ENCODE measurements at places on chromosomes 6 and 20.

DNA sequence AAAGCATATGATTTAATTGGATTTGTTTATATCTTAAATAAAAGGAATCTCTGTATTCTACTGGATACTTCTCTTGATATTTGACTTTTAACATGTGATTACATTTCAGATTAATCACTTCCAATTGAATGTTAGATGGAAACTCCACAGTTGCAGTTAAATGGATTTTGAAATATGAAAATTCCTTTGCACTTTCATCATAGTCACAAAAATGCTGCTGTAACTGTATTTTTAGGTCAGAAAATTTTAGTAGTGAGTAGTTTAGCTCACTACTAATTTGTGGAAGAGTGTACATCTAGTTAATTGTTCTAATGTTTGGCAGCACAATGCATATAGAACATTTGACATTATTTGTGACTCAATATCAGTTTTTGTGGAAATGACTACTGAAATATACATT is 26.8 kb downstream of the PTCHD4 start:
- no peak for DNase-seq

DNA sequence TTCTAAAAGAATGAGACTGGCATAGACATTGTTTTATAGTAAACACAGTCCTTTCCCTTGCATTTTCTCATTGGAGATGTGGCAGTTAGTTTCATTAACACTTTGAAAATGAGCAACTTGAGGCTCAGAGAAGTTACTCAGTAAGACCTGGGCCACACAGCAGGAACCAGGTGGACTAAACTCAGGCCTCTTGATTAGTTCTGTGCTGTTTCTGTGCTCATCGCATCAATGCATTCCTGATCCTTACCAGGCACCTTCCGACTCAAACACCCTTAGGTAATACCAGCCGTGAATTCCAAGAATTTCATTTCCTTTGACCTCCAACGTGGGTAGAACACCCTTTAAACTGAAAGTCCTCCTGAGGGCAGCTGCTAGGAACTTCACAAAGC is 362.8 kb downstream of the ESR1 start:
- DNase-seq, result no peak

- no peak for DNase-seq
Observed at GRCh38 chr20:13089950-13090469, 81.2 kb downstream of the SPTLC3 start.

GRCh38 chr6:48611332-48611731 is 500.3 kb upstream of the PTCHD4 start:
- no peak for DNase-seq

GRCh38 chr20:17889226-17889625 is 79.4 kb downstream of the SNX5 start:
- no peak for DNase-seq

DNA sequence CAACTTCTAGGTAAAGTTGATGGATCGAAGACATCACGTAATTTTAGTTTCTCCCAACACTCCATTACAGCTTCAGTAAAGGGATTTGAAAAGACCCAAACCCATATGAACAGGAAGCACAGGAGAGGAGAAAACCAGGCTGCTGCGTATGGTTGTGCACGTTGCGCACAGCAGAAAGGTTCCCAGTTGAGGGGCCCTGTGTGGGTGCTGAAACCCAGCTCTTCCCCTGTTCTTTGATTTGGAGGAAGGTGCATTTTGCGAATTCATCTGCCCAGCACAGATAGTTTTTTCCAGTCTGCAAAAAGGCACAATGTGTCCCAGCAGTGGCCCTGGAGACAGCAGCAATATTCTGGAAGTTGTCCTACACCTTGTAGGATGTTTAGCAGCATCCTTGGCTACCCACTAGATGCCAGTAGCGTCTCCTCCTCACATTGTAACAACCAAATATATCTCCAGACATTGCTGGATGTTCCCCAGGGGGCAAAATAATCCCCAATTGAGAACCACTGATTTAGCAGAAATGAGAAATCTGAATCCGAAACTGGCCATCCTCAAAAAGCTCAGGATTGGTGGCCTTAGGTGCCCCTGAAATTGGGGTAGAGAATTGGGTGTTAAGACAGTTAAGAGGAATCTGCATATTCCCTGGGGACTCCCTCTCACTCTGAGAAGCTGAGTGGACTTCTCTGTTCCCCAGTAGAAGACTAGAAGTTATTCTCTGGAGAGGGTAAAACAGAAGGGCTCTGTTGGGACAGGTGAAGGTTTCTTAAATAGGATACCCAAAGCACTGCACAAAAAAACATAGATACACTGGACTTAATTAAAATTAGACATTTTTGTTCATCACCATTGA is 12.2 kb downstream of the SUN5 start:
- DNase-seq, result no peak

- no peak for DNase-seq
Observed at GRCh38 chr6:153852481-153852880, 186.6 kb upstream of the OPRM1 start.

DNA sequence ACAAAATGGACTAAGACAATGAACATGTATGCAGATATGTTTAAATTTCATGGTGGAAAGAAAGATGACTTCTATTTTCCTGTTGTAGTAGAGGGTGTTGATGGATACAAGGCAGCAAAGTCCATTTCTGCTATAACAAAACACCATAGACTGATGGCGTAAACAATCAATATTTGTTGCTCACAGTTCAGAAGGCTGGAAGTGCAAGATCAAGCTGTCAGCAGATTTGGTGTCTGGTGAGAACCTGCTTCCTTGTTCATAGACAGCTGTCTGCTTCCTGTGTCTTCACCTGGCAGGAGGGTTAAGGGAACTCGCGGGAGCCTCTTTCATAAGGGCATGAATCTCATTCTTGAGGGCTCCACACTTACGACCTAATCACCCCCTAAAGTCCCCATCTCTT is 83.0 kb upstream of the ELOVL5 start:
- no peak for DNase-seq

DNA sequence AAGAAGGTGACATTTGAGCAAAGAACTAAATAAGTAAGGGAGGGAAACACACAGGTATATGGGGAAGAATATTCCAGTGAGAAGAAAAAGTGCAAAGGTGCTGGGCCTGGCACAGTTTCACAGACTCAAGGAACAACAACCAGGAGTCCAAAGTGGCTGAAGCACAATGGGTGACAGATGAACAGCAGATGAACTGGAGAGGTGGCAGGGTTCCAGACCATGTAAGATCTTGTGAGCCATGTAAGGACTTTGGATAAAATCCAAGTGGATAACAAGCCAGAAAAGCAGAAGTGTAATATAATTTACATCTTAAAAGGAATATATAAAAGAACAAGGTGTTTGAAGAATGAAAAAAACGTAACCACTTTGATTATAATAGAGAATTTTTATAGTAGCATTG is 87.9 kb downstream of the MMS22L start:
- no peak for DNase-seq

- DNase-seq, result no peak
Observed at GRCh38 chr20:6644813-6645628, 122.5 kb upstream of the BMP2 start.

- no peak for DNase-seq
Observed at GRCh38 chr6:126307849-126308248, 32.1 kb upstream of the CENPW start.

DNA sequence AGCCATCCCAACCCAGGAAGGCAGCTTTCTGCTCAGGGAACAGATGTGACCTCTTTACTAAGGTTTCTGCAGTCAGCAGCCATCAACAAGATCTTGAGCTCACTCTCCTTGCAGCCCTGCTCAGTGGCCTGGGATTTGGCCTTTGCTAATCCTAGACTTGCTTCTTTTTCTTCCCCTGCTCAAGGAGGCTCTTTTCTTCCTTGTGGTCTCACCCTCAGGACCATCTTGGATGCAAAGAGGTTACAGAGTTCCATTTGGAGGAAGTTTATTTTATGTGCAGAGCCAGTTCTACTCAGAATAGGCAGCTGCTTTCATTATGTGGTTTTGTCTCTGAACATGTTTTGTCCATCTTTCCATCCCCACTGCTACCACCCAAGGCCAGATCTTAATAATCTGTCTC is 49.3 kb downstream of the RALY start:
- no peak for DNase-seq

- DNase-seq, result no peak
Observed at GRCh38 chr20:24909861-24910260, 39.2 kb upstream of the CST7 start.

DNA sequence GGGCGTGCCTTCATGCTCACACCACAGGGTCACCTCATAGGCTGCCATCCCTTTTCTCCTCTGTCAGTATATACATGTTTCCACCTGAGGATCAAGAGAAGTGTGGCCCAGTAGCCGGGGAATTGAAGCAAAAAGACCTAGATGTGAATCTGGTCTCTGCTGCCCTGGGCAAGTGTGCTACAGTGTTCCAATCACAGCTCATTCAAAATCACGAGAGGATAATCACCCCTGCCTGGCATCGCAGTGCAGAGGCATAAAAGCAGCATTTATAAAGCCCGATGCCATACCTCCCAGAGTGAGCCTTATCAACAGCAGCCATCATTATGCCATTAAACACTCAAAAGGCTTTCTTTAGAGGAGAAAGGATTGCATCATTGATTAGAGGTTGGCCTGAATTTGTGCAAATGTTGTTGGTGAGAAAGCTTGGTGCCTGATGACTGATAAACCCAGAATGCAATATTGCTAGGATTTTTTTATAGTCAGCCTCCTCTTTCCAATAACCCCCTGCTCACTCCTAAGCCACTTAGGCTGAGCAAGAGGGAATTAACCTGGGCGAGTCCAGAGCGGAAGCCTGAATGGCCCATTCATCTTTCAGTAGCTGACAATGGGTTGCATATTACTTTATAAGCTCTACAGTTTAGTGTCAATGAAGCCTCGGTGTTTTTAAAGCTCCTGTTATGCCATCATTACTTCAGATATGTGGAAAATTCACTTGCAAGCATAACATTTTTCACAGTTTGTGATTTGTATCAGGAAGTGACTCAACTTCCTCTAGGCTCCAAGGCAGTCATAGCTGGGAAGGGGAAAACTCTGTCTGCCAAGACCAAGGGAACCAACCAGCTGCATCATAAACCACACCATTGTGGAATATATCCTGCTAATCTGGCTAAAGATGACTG is 92.5 kb upstream of the NXT1 start:
- no peak for DNase-seq

- no peak for DNase-seq
Observed at GRCh38 chr6:136826216-136826615, 3.8 kb downstream of the PEX7 start.

GRCh38 chr20:48163505-48163904 is 378.2 kb upstream of the SULF2 start:
- DNase-seq, result no peak

DNA sequence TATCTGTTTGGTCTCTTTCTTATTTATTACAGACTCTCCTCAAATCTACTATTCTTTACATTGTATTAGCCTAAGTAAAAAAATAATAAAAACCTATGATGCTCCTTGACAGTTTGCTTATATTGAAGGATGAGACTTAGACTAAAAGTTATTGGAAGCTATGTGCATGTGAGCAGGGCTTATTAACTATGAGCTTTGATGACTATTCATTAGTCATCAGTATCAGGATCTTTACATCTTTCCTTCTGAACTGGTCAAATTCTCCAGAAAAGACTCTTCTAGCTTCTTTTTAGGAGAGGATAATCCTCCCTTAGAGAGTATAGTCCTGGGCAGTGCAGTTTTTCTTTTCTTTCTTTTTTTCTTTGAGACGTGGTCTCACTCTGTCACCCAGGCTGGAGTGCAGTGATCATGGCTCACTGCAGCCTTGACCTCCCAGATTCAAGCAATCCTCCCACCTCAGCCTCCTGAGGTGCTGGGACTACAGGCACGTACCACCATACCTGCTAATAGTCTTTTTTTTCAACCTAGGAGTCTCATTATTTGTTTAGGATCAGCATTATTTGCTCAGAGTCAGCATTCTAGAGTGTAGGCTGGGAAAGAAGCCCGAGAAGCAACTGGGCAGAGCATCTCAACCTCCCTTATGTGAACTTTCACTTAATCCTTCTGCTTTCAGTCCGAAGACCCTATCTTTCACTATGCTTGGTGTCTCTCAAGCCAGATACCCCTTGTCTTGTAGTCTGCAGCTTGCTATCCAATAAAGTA is 37.1 kb upstream of the YWHAB start:
- no peak for DNase-seq

- DNase-seq, result no peak
Observed at GRCh38 chr6:21348504-21349195, 244.9 kb upstream of the SOX4 start.

DNA sequence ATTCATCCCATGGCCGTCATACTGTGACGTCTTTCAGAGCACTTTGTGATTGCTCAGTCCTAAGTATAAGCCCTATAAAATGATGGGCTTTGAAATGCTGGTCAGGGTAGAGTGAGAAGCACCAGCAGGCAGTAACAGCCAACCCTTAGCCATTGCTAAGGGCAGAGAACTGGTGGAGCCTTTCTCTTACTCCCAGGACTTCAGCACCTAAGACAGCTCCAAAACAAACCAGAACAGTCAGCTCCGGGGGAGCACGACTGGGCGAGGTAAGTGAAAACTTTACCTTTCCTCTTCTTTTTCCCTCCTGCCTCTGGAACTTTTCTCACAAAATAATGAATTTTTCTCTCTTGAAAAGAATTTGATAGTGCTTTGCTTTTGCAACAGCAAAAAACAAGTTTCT is at the start of gene VIP:
Gene VIP (plus strand): TSS at position 104 of the 400 bp plus-strand sequence. CDS start 1,381 bp downstream, outside the sequence.
- DNase-seq, result no peak

GRCh38 chr6:146598772-146599405 is at the start of gene ADGB:
TSS of gene ADGB (plus strand) at chr6:146598972. CDS start at chr6:146599041, 69 bp downstream.
- peak; percentile 36 for DNase-seq

- DNase-seq, result no peak
Observed at GRCh38 chr6:29710281-29710941, 12.8 kb upstream of the HLA-F start.

DNA sequence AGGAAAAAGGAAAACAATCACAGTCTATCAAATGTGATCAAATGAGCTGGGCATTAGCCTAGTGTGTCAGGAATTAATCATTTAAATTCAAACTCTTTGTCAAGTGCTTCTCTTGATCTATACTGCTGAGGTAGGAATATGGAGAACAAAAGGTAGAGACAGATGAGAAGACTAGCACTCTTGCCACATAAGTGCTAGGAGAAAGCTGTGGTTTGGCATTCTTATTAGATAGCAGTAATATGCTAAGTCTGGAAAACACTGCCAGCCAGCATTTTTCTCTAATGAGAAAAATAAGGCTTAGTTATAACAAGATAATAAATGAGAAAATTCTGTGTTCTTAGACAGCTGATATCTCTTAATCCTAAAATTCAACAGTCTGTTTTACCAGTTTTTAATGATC is 38.9 kb downstream of the ORC3 start:
- no peak for DNase-seq

- no peak for DNase-seq
Observed at GRCh38 chr20:48606172-48606840, 221.5 kb downstream of the PREX1 start.

- DNase-seq, result no peak
Observed at GRCh38 chr6:148885136-148885865, 138.5 kb downstream of the UST start.

DNA sequence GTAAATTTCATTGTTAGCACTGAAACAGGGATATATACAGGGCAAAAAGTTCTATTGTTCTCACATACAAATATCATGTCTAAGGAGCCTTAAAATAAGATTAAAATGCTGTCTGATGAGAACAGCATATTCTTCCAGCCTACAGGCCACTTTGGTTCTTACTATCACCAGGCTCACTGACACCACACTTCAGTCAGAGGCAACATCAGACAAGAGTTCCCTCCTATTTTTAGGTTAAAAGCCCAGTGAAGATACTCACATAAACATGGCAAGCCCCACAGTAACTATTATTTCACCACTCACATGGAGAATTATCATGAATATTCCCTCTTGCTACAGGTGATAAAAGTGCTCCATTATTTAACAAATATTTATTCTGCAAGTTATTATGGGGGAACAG is 175.8 kb downstream of the ISM1 start:
- DNase-seq, result no peak

GRCh38 chr6:88547768-88548167 is 381.6 kb upstream of the CNR1 start:
- DNase-seq, result no peak

All from left renal pelvis (tissue), 4 donors.